Iris pigment epithelial cell (primary cell): ENCODE measurements at places on chromosomes 5 and 9.

- no peak for DNase-seq
Observed at GRCh38 chr5:57420801-57421200, 61.8 kb downstream of the ACTBL2 start.

GRCh38 chr9:12717907-12718306 is 24.7 kb downstream of the TYRP1 start:
- no peak for DNase-seq

- DNase-seq = no peak
Observed at GRCh38 chr5:139797856-139798510, 2.4 kb downstream of the PSD2 start.

- no peak for DNase-seq
Observed at GRCh38 chr9:115032296-115032695, 85.7 kb downstream of the TNC start.

DNA sequence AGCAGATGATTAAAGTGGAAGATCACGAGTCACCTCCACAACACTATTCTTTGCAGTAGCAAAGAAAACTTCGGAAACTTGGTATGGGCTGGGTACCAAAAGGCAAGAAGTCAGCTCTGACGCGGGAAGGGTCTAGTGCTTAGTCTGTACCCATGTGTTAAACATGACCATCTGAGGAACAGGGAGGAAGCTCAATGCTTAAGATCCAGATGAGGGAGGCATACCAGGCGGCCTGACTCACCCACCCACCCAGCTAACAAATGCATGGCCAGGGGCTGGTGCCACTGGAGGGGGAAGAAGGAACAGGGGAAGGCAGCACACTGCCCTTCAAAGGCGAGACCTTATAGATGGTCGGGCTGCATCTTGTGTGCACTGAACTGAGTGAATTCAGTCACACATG is 41.8 kb downstream of the CAMSAP1 start:
- DNase-seq = peak; percentile 34

DNA sequence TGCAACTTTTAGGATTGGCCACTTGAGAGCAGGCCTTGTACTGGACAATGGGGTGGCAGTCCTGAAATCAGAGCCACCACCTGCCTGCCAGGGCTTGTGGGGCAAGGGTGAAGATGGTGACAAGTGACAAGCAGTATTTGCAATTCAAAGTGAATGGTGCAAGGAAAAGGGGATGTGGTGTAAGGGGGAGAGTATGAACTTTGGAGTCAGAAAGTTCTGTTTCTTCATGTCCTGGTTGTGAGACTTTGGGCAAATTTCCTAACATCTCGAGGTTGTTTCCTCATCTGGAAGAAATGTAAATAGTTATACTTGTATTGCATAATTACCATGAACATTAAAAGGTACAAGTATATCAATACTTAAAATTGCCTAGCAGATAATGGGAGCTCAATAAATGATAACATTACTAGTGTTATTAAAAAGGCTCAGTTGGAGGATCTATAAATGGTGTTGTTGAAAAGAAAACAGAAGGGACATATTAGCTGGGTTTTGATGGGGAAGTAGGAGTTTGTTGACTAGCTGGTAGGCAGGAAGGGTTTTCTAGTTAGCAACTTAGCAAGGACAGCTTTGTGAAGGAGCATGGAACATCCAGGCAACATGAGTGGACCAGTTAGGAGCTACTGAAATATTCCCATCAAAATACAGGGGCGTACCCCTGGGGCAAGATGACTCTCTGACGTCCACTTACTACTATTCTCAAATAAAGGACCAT is 21.3 kb upstream of the MEGF9 start:
- peak; percentile 81 for DNase-seq
